ENCODE measurements at places on chromosomes 6 and 20.

GRCh38 chr20:47231382-47232039 is 125.0 kb downstream of the ZMYND8 start:
- no peak for DNase-seq

DNA sequence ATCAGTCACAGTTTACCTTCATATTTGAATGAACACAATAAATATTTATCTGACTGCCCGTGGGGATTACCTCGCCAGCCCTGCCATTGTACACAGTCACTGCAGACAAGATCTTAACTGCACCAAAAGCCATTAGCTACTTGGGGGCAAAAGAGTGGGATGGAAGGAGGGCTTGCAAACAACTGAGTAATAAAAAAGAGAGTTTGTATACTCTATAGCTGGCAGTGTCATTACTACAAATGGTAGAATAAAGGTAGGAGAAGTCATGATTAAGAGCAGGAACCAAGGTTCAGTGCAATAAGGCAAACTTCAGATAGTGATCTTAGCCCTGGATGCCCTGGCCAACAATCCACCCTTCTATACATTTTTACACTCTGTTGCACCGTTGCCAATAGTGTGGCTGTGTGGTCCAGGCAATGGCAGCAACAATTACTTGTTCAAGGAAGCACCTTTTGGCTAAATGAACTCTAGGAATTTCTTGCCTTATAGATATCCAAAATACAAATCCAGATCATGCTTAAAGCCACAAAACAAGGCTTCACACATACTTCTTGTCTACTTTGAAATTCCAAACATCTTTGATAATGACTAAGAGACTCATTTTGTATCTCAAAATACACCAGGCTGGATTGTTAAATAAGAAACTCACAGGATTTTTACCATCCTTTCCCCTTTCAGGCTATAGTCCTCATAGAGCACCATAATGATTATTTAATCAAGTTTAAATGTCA is 955.4 kb upstream of the ADGRB3 start:
- no peak for DNase-seq

GRCh38 chr6:30470968-30471367 is 18.3 kb upstream of the HLA-E start:
- no peak for DNase-seq

DNA sequence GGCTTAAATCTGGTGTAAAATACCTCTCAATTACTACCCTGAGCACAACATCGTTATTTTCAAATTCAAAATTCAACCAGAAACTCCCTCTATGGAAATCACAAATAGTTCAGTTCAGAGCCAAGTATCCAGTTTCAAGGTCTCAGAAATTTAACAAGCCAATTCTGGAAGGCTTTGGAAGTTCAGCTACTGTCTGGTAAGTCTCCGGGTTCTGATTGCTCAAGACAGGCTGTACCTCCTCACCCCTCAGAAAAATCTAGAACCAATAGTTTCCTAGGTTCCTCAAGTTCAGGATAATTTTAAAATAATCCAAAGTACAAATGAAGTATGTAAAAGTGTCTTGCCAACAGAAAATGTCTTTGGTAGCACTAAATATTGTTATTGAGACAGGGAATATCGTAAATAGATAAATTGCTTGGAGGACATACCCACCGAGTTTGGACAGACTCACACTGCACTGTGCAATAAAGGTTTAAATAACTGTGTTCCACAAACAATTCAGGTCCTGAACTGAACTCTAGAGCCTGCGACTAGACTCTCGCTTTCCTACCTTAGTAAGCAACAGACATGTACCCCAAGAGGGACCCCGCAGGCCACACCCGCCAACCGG is 729 bp downstream of the ATG5 start:
- DNase-seq = no peak

DNA sequence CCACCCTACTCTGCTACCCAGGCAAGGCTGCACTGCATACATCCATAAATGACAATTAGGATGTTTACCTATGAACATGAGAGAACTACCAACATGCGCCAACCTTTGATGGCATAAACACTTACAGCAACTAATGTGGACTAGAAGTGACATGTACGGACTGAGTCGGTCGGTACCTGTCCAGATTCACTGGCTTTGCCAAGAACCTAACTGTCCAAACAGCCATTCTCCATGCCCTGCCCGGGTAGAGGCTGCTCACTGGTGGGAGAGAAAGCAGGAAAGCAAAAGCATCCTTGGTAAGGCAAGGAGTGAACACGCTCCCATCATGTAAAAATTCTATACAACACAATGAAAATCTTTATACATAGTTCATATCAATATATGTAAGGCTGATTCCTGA is 30.0 kb downstream of the SYNDIG1 start:
- DNase-seq = no peak

GRCh38 chr20:40688129-40689099 is 622 bp downstream of the MAFB start:
- no peak for DNase-seq

DNA sequence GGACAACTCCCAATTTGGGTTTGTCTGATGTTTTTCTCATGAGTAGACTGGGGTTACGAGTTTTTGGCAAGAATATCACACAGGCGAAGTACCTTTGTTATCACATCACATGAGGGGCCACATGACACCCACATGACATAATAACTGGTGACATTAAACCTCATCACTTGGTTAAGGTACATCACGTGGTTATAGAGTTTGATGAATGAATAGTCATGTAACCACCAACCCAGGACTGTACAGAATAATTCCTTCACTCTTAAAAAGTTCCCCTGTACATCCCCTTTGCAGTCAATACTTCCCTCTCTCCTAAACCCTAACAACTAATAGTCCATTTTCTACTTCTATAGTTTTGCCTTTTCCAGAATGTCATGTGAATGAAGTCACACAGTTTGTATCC is 83.4 kb downstream of the REV3L start:
- no peak for DNase-seq

- no peak for DNase-seq
Observed at GRCh38 chr6:56856036-56856580, 98.8 kb upstream of the BEND6 start.

GRCh38 chr20:9629831-9630230 is 115.4 kb downstream of the LAMP5 start:
- DNase-seq = no peak

- DNase-seq = no peak
Observed at GRCh38 chr6:21845439-21846140, 252.0 kb downstream of the SOX4 start.

DNA sequence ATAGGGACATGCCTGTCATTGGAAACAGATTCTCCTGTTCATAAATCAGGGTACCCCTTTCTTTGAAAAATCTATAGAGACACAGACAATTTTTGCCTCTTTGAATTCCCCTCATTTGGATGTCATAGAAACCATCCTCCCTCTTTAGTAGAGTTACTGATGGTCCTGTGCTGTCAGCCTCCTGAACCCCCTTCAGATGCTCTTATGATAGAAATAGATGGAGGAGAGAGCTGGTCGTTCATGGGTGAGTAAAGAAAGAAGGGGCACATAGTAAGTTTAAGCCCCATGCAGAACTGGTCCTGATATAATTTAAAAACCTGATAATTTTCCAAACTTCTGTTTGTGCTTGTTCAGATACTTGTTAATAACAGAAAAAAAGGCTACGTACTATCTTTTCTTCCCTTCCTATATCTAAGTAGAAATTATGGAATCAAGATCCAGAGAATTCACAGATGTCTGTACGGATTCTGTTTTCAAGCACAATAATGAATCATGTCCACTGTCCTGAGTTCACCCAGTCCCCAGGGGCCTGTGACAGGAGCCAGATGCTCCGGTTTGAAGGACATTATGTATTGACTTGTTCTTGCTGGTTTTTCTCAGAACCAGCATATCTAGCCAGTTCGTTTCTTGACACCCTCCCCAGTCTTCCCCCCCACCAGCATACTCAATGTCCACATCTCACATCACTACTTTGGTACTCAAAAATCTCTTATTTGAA is 78.1 kb downstream of the NCOA7 start:
- no peak for DNase-seq

GRCh38 chr6:5763871-5764270 is 242.9 kb downstream of the NRN1 start:
- DNase-seq = peak; percentile 55

DNA sequence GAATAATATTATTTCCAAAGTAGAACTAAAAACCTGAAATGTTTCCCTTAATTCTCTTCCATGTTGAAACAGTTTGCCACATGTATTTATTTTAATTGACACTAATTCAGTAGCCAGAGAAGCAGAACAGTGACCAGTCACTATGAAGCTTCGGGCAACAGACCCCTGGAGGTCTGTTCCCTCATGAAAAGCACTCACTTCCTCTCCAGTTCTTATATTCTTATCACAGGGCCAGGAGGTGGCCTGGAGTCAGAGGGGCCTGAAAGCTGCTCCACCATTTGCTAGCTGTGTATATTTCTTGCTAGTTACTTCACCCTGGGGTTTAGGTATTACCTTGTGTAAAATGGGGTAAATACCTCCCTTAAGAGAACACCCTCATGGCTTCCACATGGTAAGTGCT is 49.1 kb downstream of the MAP7 start:
- no peak for DNase-seq

DNA sequence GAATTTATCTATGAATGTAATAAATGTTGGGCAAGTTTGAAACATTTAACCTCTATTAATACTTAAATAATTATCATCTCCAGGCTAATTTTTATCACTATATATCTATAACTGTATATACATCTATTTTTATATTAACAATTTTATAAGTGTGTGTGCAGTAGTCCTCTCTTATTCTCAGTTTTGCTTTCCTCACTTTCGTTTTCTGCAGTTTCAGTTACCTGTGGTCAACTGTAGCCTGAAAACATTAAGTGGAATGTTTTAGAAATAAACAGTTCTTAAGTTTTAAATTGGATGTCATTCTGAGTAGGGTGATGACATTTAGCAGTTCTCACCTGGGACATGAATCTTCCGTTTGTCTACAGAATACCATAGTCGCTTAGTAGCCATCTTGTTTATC is 379.4 kb upstream of the MAN1A1 start:
- no peak for DNase-seq

- no peak for DNase-seq
Observed at GRCh38 chr6:71524201-71524600, 235.6 kb downstream of the OGFRL1 start.

DNA sequence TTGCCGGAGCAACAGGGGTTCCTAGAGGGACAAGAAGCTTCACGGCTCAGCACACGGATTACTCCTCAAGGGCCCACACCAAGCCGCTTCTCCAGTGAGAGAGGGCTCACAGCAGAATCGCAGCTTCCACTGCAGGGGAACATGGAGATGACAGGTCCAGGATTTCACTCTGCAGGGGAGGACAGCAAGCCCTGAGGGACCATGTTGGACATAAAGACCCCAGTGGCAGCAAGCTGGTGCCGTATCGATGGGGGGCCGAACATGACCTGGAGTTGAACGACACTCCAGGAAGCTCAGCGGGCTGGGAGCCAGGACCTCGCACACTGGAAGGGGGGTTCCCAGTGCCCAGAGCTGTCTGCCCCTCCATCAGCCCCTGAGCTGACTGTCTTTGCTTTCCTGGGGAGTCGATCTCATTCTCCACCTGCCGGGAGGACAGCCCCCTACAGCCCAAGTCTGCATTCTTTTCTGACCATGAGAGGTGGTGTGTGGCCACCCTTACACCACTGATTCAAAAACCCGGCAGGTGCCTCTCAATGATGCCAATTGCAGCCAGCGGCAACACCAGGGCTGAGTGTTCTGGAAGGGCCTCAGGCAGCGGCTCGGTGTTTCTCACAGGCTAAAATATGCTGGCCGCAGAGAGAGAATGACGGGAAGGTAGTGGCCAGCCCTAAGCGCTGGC is 194.5 kb upstream of the CDH4 start:
- DNase-seq = no peak

DNA sequence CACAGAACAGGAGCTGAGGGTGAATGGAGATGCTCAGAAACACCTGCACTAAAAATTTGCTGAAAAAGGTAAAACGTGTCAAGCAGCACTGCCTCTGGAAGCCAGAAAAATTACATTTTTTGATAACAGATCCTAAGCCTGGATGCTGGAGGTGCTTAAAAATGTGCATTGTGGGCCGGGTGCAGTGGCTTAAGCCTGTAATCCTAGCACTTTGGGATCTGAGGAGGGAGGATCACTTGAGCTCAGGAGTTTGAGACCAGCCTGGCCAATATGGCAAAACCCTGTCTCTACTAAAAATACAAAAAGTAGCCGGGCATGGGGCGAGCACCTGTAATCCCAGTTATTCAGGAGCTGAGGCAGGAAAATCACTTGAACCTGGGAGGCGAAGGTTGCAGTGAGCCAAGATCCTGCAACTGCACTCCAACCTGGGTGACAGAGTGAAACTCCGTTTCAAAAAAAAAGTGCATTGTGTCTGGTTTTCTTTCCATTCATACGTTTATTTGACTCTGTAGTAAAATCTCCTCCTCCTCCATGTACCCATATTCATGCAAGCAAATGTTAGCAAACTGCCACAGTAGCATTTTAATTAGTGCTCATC is 587 bp upstream of the BTN3A1 start:
- no peak for DNase-seq

DNA sequence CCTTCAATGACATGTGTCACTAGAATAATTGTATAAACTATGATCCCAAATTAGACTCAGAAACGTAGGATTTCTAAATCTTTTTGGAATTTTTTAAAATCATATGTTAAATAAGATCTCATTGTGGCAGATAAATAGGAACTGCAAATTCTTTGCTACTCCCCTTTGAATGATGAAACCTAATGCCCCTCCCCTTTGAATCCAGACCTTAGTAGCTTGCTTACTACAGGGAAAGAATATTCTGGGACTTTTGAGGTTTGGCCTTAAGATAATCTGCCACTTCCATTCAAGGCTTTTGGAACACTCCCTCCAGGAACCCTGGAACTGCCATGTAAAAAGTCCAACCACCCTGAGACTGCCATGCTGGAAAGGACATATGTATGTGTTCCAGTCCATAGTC is 7.1 kb downstream of the TDP2 start:
- DNase-seq = no peak

DNA sequence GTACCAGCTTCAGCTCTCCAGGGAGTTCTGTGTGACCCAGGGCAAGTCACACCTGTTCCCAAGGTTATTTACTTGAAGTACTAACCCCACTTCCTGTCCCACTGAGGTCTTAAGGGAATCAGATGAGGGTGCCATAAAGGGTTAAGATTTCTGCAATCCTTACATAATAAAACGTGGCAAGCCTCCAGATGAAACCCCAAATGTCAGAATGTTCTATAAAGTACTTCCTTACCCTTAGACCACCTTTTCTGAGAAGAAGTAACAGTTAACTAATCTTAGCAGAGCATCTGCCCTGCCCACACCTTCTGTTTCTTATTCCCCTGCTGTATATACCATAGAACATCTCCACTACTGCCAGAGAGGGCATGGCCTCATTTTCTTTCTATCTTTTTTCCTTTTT is 6.0 kb upstream of the AVP start:
- DNase-seq = no peak

Data from renal pelvis (tissue), 12 donors.